ENCODE measurements at places on chromosomes 7 and 10.

DNA sequence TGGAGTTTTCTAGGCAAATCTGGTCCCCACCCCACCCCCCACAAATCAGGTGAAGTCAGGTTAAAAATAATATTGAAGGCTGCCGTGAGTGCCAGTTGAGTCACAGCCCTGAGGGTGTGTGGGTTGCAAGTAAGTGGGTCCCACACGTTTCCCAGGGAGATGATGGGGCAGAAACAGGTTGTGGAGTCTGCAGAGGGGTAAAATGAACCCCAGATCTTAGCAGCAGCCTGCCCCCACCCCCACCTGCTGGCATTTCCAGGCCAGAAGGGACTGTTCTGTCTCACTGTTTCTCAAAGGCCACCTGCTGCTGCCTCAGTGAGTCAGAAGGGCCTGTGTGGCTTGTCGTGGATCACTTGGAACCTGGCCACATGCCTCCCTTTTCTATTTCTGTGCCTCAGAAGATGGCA lies 59.8 kb upstream of the SMNDC1 start:
- no peak for DNase-seq

DNA sequence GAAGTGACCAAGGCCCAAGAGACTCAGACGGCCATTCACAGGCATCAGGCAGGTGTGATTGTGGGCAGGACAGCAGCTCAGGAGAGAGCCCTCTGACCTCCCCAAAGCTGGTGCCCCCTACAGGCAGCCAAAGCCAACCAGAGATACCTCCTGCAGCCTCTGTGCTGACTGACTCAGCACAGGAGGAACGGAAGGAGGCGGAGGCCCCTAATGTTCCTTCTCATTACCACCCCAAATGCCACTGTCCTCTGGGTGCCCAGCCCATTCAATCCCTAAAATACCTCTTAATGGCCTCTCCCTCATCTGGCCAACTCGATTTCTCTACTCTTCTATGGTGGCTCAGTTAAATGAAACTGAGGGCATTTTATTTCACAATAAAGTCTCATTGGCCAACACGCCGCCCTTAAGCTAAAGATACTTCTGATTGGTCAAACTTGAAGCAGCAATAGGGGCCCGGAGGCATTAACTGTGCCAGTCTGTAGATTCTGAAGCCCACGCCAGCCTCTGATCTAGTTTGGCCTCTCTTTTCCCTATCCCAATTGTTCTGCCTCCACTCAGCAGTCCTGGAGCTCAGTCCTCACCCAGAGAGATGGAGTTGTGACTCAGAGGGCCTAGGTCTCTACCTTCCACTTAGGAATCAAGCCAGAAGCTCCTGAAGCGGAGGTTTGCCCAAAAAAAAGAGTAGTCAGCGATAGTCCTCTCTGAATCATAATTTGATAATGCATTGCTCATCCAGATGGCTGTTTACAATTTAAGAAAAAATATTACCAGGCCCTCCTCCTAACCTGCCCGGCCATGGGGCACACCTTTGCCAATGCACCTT lies 1.2 kb downstream of the CYREN start:
- no peak for DNase-seq

- DNase-seq = no peak
Observed at GRCh38 chr7:106806556-106806955, 58.5 kb upstream of the PIK3CG start.

- no peak for DNase-seq
Observed at GRCh38 chr10:1094112-1095057, 38.2 kb downstream of the WDR37 start.

GRCh38 chr7:50954716-50955115 lies 172.0 kb upstream of the GRB10 start:
- no peak for DNase-seq

DNA sequence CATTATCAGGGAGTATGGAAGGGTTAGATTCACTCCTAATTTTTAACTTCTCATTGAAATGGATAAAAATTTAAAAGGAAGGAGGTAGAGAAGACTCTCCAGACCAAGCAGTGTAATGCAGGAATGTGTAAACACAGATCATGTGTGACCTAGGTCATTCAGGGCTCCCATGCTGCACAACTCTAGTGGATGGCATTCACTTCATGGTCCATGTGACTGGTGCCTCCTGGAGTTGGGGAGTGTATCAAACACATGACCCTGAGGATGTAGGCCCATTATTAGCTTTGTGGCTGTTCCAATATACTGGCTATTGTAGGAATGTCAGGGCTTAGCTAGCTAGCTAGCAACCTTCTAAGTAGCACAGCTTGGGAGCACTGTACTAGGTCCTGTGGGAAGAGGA lies 109.9 kb downstream of the SLC25A13 start:
- no peak for DNase-seq

DNA sequence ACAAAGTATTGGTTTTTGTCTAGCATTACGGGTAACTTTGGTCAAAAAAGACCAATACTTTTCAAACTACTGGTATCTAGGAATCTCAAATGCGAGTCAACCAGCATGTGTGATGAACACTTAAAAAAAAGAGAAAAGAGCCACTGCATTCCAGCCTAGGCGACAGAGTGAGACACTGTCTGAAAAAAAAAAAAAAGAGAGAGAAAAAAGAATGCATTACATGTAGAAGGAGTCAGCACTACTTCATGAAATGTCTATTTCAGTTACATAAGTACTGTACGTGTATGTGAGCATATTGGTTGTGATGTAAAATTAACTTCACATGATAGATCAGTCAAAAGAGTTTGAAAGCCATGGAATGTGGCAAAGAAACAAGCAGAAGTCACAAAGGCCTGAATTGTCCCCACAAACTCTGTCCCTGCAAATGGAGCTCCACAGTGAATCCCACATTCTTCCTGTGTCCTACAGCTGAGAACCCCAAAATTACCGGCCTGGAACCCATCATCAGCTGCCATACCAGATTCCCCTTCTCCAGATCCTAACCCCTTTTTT lies 1.6 kb downstream of the DENND11 start:
- no peak for DNase-seq

DNA sequence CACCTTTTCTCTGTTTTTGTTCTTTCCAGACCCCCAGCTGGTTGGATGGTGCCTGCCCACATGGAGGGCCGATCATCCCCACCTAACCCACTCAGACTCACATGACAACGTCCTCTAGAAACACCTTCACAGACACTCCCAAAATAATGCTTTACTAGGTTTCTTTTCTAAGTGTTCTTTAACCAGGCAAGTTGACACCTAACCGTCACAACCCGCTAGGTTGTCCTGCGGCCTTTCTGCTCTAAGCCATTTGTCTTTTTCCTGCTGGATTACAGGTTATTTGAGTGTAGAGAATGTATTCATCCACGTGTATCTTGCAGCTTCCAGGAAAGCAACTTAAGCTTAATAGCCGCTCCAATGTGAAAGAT lies 54.8 kb downstream of the CHN2 start:
- no peak for DNase-seq

DNA sequence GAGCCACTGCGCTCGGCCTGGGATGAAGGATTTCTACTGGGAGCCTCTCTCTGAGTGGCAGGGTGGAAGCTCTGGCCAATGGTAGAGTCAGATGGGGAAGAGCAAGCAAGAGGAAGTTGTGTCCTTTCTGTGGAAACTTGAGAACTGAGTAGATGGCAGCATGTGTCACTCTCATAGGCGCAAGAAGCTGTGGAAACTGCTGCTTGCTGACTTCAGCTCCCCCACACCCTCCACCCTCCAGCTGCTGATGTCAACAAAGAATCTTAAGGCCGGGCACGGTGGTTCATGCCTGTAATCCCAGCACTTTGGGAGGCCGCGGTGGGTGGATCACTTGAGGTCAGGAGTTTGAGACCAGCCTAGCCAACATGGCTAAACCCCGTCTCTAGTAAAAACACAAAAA lies 39.8 kb upstream of the SRGN start:
- no peak for DNase-seq

DNA sequence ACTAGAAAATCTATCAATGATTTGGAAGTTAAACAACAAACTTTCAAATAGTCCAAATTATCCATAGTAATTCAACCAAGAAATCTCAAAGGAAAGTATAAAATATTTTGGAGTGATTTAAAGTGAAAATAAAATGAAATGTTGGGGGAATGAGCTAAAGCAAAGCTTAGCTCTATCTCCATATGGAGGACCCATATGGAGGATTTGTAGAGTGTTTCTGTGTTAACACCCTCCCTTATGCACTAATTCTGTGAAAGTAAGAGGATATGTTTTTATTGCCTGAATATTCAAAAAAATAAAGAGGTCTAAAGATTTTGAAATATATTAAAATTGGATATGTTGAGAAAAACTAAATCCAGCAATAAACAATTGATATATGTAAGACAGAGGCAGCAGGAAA lies 31.6 kb downstream of the CDC14C start:
- DNase-seq = no peak

DNA sequence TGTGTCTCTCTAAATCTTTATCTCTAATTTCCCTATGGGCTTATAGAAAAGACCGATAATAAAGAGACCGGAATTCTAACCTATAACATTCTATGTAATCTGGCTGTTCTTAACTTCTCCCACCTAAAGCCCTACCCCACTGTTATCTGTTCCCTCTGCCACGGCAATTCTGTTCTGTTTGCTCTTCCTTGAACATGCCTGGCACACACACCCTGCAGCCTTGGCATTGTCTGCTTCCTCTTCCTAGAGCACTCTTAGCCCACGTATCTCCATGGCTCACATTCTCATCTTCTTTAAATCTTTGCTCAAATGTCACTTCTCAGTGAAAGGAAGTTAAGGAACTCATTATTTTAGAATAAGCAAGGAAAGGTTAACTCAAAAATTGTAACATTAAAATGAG lies 309.2 kb downstream of the GPR158 start:
- peak; percentile 83 for DNase-seq

DNA sequence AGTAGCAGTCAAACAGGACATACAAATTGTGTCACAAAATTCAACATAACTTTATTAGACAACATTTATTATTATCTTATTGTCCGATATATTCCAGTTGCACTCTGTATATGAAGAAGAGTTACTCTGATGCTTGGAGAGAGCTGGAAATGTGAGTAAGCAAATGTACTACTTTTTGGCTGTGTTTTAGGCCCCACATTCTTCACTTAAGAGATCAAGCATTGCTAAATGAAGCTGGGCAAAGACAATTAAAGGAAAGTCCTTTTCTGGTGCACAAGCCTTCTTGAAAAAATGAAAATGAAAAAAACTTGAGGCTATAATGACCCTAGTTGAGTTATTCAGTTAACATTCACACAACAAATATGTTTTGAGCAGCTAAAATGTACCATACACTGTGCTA lies 26.1 kb downstream of the MYPN start:
- no peak for DNase-seq

DNA sequence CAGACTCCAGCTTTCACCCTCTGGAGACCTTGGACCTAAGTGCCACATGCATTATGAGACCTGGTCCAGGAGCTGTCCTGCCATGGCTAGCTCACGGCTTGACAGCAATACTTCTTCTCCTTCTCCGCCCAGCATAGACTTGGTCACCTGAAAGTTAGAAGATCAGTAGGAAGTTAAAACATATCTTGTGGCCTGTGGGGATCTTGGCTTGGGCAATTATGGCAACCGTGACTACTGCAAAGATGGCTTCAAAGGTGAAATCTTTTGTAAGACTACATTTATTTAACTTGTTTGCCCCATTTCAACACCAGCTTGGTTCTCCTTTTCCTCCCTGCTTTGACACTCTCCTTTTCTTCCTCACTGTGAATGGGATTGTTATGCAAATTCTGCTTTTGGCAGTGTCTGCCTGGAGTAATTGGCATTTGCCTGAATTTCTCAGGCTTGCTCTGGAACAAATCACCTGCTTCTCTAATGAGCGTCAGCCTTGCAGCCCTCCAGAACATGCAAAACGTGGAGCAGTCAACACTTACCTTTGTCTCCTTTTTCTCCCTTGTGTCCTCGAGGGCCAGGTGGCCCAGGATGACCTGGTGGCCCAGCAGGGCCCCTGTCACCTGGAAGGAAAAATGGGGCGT lies 53.4 kb downstream of the COL17A1 start:
- DNase-seq = no peak

- peak; percentile 25 for DNase-seq
Observed at GRCh38 chr10:79112881-79113431, 44.2 kb downstream of the ZMIZ1 start.

GRCh38 chr10:132350946-132351345 lies 19.0 kb downstream of the LRRC27 start:
- DNase-seq = no peak

DNA sequence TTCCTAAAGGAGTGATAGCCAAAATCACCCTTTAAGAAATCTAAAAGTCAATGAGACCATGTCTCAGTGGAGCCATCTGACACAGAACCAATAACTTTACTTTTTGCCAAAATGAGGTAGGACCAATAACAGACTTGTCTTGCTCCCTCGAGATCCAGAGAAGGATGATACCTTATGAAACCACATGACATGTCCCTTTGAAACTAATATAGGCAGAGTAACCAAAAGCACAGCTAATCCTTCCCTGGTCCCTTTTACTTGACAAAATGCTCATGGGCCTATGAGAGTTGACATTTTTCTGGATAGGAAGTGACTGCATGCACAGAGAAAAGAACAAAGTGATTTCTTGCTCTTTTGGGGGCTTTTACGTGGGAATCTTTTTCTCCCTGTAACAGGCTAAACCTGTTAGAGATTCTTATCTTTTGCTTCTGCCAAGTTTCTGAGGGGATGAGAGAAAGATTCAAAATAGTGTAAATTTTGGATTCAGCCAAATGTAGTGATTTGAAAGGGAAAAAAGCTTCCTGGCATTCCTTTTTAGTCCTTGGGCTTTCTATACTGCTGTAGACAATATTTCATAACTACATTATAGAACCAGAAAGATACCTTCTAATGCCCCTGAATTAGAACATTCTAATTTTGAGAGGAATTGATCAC lies 87.6 kb downstream of the ARMH3 start:
- no peak for DNase-seq

GRCh38 chr7:155066417-155066950 lies 3.6 kb upstream of the HTR5A start:
- DNase-seq = no peak

GRCh38 chr10:125060482-125060825 lies 99.9 kb downstream of the CTBP2 start:
- DNase-seq = no peak

- no peak for DNase-seq
Observed at GRCh38 chr10:6056411-6057135, 5.6 kb downstream of the IL2RA start.

DNA sequence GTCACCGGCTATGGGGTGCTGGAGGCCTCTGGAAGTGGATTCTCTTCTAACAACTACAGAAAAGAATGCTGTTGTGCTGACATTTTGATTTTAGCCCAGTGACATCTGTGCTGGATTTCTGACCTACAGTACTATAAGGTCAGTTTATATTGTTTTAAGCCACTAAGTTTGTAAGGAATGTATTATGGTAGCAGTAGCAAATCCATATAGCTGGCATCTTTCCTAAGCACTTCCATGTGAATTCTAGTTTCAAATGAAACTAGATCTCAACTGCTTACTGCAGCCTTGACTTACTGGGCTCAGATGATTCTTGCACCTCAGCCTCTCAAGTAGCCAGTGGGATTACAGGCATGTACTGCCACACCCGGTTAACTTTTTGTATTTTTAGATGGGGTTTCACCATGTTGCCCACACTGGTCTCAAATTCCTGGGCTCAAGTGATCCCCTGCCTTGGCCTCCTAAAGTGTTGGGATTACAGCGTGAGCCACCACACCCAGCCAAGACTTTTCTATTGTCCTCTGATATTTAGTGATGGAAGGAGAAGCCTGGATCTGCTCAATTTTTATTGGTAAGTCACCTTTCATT lies 414.0 kb downstream of the PHTF2 start:
- no peak for DNase-seq

Measured in posterior cingulate gyrus (tissue), 11 donors.